ENCODE measurements at places on chromosomes 1 and 21.

DNA sequence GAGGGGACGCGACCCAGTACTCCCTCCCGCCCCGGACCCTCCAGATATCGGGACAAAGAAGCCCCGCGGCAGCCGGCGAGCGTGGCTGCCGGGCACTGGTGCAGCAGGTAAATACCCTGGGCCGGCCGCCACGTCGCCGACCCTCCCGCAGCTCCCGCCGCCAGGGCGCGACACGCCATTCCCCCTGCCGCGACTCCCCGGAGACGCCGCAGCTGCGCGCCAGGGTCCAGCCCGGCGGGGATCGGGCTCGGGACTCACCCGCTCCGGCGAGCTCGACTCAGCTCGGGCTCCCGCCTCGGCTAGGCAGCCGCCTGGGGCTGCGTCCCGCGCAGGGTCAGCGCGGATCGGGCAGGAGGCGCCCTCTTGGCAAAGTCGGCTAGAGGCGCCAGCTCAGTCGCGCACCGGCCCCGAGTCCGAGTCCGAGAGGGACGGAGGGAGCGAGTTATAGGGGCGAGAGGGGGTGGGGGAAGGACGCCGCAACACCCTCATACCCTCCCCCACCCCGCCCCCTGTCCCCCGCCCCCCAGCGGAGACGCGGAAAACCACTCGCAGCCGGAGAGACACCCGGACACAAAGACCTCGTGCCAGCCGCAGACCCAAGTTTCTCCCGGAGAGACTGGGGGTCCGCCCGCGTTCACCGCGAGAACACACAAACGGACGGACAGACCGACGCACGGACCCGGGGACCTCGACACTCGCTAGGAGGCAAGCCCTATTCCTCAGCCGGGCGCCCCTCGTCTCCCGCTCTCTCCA, 985 bp downstream of the SYT6 start:
- no peak for DNase-seq

DNA sequence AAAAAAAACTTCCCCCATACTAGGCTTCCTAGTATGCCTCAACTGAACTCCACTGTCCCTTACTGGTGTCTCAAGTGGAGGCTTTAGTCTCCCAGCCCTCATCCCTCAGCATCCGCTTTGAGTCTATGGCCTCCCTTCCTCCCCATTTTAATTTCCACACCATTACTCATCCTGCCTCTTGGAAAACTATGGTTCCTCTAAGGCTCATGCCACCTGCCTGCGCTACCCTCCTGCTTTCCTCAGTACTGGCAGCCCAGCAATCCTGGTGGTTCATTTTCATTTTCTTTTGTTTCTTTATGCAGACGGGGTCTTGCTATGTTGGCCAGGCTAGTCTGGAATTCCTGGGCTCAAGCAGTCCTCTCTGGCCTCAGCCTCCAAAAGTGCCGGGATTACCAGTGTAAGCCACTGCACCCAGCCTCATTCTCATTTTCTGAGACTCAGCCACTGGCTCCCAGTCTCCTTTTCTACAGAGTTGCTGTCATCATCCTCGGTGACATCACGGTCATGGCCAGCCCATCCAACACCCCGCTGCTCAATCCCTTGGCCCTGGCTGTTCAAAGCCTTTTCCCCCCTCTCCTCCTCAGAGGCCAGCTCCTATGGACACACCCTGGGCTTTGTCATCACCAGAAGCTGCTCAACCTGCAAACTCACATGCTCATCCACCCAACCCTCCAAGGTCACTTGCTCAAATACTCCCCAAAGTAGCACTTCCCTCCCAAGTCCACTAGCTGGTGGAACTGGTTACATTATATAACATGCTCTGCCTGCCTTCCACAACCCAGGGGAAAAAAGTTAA, 2.3 kb upstream of the PMVK start:
- no peak for DNase-seq

DNA sequence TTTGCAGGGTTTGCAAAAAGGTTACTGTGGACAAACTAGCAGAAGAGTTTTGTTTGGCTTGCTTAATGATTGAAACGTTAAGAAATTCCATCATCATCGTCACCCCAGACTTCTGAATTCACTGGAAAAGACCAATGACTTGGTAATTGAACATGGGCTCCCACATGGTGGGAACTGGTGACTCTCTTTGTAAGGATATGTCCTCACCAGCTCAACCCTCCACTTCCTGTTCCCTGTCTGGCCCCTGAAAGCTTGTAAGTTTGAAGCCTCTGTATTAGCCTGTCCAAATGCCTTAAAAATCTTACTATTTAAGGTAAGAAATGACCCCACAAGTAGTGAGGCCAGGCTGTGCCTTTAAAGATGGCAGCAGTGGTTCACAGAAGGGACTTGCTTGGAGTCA, 9.7 kb downstream of the SYT6 start:
- DNase-seq: no peak

- no peak for DNase-seq
These were observed 7.9 kb upstream of the SH3GLB1 start for GRCh38 chr1:86696522-86696921.

GRCh38 chr1:6205849-6206519, at the start of gene RNF207:
RNF207 (plus strand) TSS chr1:6206119; CDS start chr1:6206536, 417 bp downstream.
- peak; percentile 72 for DNase-seq

DNA sequence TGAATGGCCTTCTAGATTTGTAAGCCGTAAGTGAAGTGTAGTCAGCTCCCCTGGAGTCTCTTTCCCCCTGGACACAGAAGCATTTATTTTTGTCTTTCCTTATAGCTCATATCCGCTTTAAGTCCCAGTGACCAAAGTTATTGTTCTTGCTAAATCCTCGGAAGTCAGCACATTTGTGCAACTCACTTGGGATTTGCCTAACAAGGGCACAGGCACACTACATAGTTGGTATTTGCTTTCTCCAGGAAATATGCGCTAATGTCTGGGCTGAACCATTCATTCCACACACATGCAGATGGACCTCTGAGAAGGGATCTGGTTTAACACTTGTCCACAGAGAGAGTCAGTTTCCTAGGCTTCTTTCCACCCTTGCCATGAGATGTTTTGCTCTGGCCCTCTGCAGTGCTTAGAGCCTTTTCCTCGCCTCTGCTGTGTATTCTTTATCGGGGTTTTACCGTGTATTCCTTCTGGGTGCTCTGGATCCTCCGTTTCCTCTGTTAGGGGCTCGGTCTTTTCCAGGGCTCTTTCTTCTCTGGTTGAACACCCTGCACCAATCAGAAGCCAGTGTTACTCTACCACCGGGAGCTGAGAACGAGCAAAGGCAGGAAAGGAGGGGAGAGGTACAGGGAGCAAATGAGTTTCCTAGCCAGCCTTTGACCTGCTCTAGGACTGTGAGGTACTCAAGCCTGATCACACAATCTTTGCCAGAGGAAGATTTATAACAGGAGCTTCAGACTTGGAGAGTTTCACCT, 72.4 kb downstream of the ABCA4 start:
- no peak for DNase-seq

DNA sequence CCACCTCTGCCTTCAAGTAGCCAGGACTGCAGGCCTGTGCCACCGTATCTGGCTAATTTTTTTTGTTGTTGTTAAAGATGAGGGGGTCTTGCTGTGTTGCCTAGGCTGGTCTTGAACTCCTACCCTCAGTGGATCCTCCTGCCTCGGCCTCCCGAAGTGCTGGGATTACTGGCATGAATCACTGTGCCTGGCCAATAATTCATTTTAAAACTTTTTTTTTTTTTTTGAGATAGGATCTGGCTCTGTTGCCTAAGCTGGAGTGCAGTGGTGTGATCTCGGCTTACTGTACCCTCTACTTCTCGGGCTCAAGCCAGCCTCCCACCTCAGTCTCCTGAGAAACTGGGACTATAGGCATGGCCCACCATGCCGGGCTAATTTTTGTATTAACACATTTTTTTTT, 3.5 kb downstream of the CDC73 start:
- no peak for DNase-seq

- no peak for DNase-seq
These were observed 30.8 kb downstream of the ECE1 start for GRCh38 chr1:21259316-21260076.

DNA sequence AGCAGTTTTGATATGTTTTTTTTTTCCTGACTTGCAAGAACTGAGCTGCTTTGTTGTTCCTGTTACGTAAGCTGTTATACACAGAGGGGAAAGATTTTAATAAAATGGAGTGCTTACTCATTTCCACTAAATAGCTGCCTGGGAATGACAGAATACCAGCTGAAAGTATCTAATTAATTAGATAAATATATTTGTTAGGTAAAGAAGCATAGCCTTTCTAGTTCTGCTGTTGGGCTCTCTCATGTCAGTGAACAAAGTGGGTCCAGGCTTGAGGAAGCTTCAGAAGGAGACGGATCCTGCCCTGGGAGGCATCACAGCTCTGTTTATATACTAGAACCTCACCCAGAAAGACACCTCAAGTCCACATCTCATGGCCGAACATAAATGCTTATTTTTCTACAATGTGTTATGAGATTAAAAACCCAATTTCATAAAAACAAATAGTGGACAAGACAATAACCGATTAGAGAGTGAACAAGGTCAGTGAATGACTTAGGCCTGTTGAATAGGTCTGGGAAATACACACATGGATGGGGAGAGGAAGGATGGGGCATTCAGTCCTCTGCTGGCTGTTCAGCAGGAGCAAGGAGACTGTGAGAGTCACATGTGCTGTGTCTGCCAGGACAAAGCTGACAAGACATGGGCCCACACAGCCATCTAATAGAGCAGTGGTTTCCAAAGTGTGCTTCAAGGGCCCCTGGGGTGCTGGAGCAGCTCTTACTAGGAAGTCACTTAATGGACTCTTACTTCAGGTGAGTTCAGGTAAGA, 20.6 kb downstream of the TRAF5 start:
- DNase-seq: no peak

DNA sequence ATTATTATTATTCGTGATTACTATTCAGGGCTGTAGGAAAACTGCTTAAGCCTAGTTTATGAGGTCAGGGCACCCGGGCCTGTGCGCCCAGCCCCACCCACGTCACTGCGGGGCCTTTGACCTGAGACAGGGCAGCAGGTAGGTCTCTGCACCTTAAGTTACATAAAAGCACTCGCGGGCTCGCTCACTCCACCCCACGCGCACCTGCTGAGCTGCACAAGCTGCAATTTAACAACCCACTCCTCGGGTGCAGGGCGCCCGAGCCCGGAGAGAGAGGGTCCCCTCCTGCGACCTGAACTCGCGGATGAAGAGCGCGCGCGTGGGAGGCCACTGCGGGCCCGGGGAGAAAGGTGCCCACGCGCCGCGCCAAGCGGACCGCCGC, 477 bp downstream of the ICMT start:
- peak; percentile 9 for DNase-seq

GRCh38 chr1:170402476-170403311, 129.3 kb upstream of the GORAB start:
- DNase-seq: no peak

- no peak for DNase-seq
These were observed 38.1 kb downstream of the RGS2 start for GRCh38 chr1:192846950-192847349.

GRCh38 chr1:174008269-174008668, 13.9 kb downstream of the RC3H1 start:
- no peak for DNase-seq

DNA sequence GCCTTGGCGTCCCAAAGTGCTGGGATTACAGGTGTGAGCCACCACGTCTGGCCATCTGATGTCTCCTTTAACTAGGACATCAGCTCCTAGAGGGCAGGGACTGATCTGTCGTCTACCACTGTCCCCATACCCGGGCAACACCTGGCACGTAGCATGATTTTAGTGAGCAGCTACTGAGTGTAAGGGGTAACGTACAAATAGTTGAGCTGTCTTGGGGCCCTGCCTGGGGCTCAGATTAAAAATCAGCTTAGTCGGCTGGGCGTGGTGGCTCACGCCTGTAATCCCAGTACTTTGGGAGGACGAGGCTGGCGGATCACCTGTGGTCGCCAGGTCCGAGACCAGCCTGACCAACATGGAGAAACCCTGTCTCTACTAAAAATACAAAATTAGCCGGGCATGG, 1.8 kb downstream of the SRM start:
- DNase-seq: no peak

DNA sequence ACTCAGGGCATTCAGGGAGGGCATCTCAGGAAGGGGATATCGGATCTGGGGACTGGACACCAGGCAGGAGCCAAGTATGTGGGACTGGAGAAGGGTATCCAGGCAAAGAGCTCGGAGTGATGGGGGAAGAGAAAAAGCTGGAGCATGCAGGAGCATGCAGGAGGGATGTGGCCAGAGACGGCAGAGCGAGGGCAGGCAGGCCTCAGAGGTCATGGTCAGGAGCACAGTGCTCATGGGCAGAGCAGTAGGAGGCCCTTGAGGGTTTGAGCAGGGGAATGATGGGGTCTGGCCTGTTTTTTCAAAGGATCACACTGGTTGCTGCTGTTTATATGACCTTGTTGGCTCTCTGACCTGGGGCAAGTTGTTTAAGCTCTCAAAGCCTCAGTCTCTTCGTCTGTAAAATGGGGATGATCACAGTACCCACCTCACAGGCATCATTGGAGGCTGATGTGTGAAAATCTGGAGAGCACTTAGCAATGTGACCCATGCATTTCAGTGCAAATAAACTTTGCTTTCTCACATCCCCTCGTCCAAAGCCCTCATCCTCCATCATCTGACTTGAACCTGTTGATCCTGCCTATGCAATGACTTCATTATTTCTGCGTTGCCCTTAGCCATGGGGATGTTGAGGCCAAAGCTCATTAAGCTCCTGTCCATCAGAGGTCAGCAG, 273.1 kb downstream of the MATN1 start:
- DNase-seq: no peak

DNA sequence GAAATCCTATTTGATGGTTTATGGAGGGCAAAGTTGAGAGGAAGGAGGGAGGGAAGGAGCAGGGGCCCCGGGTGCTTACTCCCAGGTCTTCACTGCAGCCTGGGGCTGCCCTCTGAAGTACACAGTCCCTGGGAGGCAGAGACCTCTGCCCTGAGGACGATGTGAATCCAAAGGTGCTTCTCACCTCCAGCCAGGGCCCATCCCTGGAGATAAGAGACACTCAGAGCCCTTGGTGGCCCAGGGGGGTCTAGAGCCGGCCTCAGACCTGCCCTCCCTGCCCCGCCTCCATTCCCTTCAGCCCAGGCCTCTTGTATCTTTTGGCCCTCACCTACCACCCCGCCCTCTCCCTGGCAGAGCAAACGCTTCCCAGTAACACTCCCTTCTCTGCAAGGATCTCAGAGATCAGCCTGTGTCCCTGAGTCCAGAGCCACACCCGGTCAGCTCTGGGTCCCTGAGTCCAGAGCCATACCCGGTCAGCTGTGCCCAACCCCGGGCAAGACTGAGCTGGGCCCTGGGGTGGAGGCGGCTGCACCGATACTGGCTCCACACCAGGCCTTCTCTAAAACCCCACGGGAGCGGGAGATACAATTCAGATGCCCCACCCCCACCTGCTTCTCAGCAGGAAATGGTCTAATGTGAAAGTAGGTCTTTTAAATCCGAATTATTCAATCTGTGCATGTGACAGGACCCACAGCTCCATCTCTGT, 3.6 kb upstream of the GNB1 start:
- no peak for DNase-seq

All from CD4-positive, alpha-beta T cell treated with Interleukin-21 for 1 hour (primary cell).